Stimulated activated CD4-positive, alpha-beta T cell treated with anti-CD3 and anti-CD28 coated beads, Interleukin-4, amount 100 ng/mL, for 1 hour (primary cell): ENCODE measurements at places on chromosomes 11 and 22.

DNA sequence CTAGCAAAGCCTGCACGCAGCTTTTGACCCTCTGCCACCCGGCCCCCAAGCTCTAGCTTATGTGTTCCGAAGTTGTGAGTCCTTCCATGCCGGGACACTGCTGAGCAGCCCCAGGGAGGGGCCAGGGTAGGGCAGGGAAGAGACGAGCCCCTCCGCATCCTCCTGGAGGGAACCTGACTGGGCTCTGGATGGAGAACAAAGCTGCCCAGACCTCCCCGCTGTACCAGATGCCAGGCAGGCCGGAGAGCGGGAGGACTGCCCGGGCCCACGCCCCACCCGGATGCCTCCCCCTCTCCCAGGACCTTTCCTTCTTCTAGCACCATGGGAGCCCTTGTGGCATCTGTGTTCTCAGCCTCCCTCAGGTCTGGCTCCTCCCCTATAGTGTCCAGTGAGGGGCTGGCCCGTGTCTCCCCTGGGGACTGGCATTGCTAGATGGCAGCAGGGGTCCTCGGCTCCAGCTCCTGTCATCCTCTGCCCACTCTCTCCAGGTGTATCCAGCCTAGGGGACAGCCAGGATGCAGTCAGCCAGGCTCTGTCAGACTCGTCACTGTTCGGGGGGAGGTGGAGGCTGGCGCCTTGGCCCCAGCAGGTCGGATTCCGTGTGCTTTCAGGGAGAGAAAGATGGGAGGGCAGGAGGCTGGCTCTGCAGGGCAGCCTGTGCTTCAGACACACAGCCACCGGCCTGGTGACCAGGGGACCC lies 46.1 kb downstream of the ALX4 start:
- DNase-seq: no peak

DNA sequence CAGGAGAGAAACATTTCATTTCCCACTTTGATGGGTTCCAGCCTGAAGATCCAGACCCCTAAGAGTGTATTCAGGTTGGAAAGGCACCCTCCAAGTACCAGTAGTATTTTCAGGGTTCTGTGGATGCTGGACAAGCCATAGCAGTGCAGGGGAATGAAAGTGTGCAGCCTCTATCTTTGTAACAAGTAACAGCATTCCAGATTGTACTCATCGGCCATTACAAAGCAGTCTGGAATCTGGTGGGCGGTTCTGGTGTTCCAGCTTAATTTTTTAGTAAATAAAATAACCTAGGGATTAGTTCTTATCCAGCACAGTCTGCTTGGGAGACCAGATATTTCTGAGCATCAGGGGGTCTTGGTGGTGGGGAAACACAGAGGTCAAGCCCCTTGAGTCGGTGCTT lies 22.6 kb downstream of the APLNR start:
- DNase-seq: no peak

GRCh38 chr11:119907122-119907851 lies 178.3 kb upstream of the NECTIN1 start:
- DNase-seq: no peak

GRCh38 chr11:33575311-33575710 lies 125.3 kb downstream of the C11orf91 start:
- no peak for DNase-seq

DNA sequence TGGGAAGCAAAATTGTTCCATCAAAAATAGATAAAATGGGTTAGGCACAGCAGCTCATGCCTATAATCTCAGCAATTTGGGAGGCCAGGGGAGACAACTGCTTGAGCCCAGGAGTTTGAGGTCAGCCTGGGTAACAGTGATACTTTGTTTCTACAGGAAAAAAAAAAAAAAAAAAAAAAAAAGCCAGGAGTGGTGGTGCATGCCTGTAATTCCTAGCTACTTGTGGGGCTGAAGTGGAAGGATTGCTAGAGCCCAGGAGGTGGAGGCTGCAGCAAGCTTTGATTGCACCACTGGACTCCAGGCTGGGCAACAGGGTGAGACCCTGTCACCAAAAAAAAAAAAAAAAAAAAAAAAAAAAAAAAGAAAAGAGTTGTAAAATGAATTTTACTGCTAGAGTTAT lies 49.6 kb downstream of the KIF18A start:
- no peak for DNase-seq

DNA sequence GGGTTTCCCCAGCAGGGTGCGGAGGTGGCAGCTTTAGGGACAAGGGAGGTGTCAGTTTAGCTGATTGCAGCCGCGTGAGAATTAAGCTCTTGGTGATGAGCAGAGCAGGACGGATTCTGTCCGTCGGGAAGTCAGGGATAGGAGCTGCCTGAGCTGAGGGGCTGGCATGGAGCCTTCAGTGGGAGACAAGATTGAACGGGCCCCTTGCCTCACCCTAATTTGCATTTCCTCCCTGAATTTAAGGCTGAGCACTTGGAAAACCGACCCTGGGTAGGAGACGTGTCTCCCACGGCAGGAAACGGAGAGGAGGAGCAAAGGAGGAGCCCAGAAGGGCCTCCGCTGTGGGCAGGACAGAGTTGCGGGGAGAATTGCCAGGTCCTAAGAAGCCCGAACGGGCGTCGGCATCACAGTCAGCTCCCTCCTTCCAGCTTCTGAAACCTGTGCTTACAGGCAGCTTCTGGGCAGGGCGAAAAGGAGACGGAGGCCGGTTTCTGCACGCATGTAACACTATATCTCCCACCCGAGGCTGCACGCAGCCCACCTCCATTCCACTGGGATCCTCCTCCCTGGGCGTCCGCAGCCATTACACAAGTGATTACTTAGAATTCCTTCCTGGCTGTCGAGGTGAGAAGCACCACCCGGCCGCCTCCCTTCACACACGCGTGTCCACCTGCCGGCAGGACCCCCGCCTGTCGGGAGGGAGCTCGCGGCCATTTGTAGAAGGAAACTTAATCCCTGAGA lies 345.8 kb downstream of the BRD1 start:
- DNase-seq: no peak

- DNase-seq: no peak
These were observed 52.5 kb upstream of the SYN3 start for GRCh38 chr22:33110562-33111163.

- no peak for DNase-seq
These were observed 9.8 kb downstream of the PPP6R3 start for GRCh38 chr11:68470304-68470811.

DNA sequence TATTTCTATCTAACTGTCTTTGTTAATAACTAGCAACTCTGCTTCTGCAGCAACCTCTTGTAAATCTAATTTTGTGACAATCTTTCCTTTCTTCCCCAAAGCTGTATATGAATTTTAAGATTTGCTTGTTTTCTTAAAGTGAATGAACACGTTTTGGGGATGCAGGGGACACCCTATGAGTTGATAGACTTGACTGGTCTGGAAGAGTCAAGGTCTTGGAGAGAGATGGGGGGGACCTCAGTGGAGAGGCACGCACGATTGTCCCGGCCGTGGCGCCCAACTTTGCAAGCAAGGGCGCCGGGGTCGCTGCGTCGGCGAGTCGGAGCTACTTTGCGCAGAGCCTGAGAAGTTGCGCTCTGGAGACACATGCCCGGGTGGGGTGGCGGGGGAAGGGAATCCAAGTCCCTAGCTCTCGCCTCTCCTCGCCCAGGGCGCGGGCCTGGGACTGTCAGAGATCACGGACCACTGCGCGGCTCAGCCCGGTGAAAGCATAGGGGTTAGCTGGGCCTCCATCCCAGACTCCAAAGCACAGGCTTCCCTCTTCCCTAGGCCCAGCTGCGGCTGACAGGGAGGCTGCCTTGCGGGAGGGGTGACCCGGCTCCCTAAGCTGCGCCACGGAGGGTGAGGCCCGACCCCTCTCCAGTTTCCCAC lies 854 bp downstream of the ABCC8 start:
- no peak for DNase-seq

GRCh38 chr11:9741260-9741659 lies 77.4 kb downstream of the SWAP70 start:
- no peak for DNase-seq

DNA sequence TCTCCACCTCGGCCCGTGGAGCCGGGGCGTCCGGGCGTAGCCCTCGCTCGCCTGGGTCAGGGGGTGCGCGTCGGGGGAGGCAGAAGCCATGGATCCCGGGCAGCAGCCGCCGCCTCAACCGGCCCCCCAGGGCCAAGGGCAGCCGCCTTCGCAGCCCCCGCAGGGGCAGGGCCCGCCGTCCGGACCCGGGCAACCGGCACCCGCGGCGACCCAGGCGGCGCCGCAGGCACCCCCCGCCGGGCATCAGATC lies 439 bp downstream of the YAP1 start:
- DNase-seq: no peak

DNA sequence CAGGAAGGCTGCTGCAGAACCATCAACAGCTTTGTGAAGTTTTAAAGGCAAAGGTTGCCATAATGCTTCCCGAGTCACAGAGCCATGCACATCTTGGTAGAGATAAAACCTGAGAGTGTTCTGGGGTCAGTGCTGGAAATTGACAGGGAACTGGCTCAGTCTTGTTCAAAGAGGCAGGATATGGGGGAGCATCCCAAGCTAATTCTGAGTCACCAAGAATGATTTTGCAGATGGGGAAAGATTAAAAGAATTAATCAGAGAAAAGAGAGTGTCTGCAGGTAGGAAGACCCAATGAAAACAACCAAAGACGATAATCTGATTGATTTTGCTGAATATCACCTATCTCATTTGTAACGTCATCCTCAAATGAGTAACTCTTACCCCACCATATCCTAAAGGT lies 99.9 kb upstream of the CD44 start:
- no peak for DNase-seq

DNA sequence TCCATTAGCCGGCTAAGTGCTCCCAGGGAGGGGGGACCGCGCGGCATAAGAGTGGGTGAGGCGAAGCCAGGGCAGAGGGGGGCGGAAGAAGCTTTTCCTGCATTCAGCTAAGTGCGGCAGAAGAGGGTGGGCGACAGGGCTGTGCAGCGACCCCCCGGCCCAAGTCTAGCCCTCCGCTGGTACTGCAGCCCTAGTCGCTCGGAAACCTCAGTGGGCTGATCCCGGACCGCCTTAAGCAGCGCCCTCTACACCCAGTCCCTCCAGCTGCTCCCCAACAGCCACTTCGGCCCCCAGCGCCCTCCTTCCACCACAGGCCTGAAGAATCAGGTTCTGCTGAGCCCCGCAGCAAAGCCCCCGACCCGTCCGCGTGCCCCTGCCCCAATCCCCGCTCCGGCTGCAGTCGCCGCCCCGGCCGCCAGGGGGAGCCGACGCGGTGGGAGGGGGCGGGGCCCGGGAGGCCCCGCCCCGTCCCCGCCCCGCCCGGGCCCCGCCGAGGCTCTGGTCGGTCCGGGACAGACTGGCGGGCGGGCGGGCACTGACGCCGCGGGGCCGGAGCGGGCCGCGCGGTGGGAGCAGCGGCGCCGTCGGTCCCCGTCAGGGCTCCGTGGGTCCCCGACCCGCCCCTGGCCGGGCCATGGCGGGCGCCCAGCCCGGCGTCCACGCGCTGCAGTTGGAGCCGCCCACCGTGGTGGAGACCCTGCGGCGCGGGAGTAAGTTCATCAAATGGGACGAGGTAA lies at the start of gene PLCB3:
TSS of gene PLCB3 (plus strand) at position 515 of the 737 bp plus-strand sequence. CDS start at position 635, 120 bp downstream.
- DNase-seq: peak; percentile 64

DNA sequence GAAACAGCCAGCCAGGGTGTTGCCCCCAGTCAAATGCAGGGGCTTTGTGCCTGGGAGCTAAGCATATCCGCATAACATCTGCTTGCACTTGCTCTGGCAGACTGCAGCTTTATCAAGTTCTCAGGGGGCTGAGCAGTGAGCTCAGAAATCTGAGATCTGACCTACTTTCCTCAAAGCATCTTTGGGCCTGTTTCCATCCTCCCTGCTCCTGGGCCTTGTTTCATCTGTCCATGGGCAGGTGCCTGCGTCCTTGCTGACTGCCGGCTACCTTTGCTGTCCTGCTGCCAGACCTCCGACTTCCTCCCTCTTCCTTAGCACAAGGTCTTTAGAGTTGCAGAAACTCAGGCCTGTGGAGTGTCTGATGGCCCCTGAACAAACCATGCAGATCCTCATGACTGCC lies 131.2 kb upstream of the B3GAT1 start:
- no peak for DNase-seq

GRCh38 chr11:10072142-10072541 lies 221.9 kb downstream of the SBF2 start:
- no peak for DNase-seq

- DNase-seq: no peak
These were observed 32.1 kb upstream of the SUSD2 start for GRCh38 chr22:24149198-24149590.

DNA sequence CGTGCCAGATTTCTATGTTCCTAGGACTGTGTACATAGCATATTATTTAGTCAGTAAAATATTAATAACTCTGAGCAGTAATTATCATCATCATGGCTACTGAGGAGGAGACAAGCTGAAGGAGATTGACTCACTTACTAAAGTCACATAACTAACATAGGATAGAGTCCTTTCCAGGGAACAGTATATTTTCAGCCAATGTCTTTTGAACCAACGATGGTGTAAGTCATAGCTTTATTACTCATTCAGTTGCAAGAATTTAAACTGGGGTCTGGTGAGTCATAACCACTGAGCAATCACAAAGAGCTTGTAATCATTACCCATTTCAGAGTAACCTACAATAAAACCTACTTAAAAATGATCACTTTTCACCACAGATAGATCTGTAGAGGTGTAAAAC lies 1564.8 kb upstream of the TENM4 start:
- DNase-seq: no peak

DNA sequence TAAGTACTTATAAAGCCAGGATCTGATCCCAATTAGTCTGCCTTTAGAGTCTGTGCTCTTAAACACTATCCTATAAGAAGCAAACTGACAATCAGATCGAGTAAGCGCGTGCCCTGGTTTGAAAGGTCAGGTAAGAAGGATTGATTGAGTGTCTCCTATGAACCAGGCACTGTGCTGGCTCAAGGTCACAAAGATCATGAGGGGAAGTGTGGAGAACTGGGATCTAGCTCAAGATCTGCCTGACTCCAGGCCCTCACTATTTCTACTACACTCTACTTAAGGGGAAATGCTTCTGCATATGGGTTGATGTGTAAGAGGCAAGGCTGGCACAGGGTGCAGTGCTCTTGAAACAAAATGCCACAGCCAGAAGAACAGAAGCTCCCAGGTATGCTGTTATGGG lies 77.0 kb downstream of the ME3 start:
- no peak for DNase-seq
